Thyroid gland (tissue), 4 donors: ENCODE measurements at places on chromosomes 1 and 21.

DNA sequence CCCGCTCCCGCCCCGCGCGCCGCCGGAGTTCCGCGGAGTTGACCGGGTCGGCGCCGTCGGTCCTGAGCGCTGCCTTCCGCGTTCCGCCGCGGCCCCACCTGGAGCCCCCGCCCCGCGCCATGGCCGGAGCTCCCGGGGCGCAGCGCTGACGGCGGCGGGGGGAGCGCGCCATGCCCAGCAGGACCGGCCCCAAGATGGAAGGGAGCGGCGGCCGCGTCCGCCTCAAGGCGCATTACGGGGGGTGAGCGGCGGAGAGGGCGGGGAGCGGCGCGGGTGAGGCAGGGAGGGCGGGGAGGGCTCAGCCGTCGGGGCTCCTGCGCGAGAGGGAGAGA is 216 bp downstream of the PRKCZ start:
- DNase-seq, result no peak

GRCh38 chr1:89391686-89392085 is 27.8 kb downstream of the GBP6 start:
- no peak for DNase-seq

GRCh38 chr1:219312967-219313366 is 139.3 kb downstream of the LYPLAL1 start:
- DNase-seq, result no peak

GRCh38 chr1:198612471-198613260 is 26.2 kb upstream of the PTPRC start:
- DNase-seq, result no peak

GRCh38 chr1:155940482-155940992 is 901 bp upstream of the RXFP4 start:
- peak; percentile 61 for DNase-seq

DNA sequence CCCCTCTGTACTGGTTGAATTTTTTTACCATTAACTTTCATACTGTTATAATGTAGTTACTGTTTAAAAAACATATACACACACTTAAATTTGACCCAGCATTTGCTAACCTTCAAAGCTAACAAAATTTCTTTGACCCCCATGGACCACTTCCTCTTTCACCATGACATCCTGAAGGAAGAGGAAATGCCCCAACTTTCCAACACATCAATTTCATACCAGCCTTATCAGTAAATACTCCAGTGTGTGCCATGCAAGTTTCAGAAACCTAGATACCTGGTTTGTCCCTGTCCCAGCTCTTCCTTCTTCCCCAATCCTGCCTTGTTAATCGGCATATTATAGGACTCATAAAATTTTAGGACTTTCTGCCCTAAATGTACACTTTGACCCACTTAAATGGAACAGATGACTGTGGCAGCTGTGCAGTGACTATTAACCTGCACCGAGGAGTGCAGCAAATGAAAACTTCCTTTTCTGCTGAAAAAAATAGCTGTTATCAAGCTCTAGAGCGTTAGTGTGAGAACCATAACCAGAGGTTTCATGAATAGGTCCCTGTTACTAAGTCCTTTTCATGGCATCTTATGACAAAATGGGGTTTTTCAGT is 54.1 kb downstream of the DTL start:
- no peak for DNase-seq

- no peak for DNase-seq
Observed at GRCh38 chr21:42861311-42861847, 18.0 kb downstream of the WDR4 start.

GRCh38 chr1:92315766-92316599 is 17.1 kb downstream of the RPAP2 start:
- no peak for DNase-seq

GRCh38 chr1:58608945-58609344 is 31.9 kb upstream of the TACSTD2 start:
- no peak for DNase-seq

DNA sequence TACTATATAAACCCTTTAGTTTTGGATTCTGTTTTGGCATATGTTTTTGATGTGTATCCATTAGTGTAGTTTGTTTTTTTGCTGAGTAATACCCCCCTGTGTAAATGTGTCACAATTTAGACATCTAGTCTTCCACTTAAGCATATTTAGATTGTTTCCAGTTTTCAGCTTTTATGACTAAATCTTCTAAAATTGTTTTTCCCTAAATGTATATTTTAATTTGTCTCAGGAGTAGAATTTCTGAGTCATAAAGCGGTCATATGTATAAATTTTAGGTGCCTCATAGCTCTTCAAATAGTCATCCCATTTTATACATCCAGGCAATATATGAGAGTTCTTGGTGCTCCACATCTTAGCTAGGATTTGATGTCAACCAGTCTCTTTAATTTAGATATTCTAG is 1348.0 kb downstream of the MRPL39 start:
- DNase-seq, result no peak

- no peak for DNase-seq
Observed at GRCh38 chr1:228845101-228845500, 109.8 kb downstream of the RHOU start.

DNA sequence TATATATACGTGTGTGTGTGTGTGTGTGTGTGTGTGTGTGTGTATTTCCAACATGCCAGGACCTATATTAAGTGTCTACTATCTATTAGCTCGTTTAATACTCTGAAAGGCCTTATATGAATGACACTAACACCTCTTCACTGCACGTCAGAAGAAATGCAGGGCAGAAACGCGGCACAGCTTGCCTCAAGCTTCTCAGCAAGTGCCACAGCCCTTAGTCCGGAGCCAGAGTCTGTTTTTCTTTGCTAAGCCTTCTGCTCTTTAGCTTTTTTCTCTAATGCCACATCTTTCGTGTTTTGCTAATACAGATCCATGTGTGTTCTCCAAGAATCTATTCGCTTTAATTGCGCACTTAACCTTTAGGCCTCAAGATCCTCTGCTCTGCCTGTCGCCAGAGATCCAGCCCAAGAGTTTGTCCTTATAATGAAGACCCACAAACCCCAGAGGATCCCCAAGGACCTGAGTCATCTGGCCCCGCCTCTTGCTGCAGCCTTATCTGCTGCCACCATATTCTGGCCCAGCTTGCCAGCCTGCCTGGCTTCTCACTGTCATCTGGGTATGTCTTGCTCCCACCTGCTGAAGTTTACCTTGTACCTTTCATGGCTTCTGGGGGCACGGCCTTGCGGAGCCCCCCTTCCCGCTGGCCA is 2.0 kb upstream of the TRIM58 start:
- DNase-seq, result no peak

DNA sequence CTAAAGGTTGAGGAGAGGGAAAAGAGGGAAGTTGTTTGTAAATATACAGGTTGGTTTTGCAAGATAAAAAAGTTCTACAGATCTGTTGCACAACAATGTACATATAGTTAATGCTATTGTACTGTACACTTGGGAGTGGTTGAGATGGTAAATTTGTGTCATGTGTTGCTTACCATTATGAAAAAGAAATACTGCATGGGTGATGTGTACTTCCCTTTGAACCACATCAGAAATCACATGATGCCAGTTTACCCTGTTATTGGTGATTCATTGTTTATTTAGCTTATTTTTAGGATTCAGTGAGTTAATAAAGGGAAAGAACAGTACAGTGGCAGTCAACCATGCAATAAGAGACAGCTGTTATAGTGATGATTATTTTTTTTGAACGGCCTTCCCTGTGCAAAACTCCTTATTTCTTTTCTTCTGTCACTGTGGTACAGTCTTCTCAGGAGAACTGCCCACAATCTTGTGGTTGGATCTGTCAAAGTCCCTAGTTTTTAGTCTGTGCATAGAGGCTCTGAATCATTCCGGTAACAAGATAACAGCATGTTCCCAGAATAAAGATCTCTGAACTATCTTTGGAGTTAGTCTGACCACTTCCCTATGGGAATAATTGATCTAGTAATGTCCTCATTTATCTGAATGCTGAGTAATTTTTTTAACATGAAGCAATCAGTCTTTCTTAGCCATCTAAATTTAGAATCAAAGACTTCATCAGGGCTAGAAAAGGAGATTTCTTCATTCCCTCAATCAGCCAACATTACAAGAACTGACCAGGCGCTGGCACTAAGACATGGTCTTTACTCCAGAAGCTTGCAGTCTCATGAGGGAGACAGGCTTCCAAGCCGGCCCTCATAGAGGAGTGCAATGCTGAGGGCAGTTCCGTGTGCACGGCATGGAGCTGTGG is 84.2 kb downstream of the SH3GLB1 start:
- DNase-seq, result peak; percentile 2

- DNase-seq, result no peak
Observed at GRCh38 chr1:224931605-224932004, 2.1 kb downstream of the DNAH14 start.

DNA sequence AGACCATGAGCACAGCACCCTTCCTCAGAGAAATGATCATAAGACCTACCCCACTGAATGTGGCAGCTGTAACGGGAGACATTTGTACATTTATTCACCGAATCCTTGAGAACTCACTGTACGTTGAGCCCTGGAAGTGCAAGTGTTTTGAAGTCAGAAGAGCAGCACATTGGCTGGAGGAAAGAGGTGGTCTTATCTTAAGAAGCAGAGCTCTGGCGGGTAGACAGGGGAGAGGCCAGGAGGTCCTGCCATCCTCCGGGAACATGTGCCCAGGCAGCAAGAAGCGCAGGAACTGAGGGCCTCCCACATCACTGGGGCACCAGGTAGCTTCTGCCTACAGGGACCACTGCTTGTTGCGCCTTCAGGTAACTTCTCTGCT is 169.2 kb upstream of the IRF2BP2 start:
- no peak for DNase-seq

DNA sequence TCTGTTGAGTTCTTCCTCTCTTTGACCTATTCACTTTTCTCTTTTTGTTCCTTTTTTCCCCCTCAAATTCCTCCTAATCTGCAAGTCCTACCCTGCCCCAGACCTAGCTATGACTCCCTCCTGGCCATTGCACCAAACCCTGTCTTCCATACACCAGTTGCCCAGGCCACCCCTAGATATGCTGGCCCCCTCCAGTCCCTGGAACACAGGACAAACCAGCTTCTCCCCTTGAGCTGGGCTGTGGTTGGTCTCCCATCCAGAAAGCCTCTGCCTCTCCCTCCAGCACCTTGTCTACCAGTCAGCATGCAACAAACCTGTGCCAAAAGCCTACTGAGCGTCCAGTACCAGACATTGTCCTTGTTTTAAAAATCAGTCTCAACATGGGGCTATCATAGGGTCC is 59.4 kb downstream of the ELK4 start:
- DNase-seq, result no peak

DNA sequence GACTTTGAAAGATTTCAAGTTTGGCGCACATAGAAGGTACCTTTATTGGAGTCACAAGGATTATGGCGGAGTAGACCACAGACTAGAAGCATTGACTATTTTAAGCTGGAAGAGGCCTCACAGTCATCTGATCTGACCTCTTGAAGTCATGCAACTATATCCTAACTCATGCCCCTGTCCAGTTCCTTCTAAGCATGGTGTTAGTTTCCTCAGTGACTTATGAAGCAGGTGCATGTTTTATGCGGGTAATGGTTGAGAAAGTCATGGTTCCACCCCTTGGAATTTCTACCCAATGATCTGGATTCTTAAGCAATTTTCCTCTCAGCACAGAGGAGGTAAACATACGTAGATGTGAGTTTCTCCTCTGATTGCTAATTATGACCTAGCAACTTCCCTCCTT is 11.7 kb downstream of the OLFML3 start:
- DNase-seq, result no peak

DNA sequence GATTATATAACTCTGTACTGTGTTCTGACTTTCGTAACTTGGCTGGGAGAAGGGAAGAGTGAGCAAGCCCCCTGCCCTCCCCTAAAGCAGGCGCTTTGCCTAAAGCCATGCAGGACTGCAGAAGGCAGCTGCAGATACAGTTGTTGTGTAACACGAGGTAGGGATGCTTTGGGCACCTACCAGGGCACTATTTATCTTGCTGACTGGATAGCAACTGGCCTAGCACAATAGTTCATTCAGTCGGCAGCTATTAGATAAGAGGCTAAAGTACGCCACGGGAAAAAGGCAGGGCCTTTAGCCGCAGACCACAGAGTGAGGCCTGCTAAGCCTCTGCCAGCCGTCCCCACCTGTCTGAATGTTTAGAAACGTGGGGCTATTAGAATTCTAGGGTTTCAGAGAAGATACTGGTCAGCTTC is 80.9 kb downstream of the TTC3 start:
- no peak for DNase-seq

DNA sequence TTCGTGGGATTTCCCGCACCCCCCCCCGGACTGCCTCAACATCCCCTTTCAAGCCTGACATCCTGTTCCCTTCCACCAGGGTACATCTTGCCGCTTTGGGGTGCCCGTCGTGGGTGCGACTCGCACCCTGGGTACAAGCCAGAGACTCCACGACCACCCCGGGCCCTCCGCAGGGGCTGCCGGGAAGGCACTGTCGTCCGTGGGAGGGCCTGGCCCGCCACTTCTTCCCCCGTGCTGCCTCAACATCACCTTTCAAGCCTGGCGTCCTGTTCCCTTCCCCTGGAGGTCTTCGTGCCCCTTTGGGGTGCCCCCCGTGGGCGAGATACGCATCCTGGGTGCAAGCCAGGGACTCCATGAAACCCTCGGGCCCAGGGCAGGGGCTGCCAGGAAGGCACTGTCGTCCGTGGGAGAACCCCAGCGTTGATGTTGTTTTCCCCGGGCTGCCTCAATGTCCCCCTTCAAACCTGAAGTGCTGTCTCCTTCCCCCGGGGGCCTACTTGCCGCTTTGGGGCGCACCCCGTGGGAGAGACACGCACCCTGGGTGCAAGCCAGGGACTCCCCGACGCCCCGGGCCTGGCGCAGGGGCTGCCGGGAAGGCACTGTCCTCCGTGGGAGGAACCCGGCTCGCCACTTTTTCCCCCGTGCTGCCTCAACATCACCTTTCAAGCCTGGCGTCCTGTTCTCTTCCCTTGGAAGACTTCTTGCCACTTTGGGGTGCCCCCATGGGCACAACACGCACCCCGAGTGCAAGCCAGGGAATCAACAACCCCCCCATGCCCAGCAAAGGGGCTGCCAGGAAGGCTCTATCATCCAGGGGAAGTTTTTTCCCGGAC is 138.6 kb downstream of the LIPI start:
- no peak for DNase-seq

DNA sequence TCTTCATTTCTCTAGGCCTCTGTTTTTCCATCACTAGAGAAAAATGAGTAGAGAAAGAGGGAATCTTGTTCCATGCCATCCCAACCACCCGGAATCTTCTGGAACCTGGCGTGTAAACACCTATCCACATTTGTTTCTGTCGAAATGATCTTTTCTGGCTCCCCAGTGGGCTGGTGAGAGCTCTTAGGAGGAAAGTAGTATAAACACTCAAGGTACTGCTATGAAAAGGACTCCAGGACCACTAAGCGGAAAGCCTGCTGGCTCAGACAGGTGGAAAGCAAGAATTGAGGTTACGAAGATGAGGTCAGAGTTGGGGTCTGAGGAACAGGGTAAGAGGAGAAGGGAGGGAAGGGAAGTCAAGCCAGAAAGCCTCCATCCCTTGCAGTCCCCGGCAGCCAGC is 90.8 kb downstream of the PLXNA2 start:
- DNase-seq, result peak; percentile 65

- peak; percentile 4 for DNase-seq
Observed at GRCh38 chr1:97137862-97138514, 416.4 kb downstream of the PTBP2 start.

GRCh38 chr1:223222377-223222776 is 79.3 kb upstream of the TLR5 start:
- DNase-seq, result no peak

GRCh38 chr1:110482662-110483307 is 31.8 kb downstream of the PROK1 start:
- DNase-seq, result no peak

- DNase-seq, result peak; percentile 41
Observed at GRCh38 chr1:27111626-27112573, 43.0 kb downstream of the SLC9A1 start.

GRCh38 chr1:172790245-172790644 is 131.3 kb downstream of the FASLG start:
- no peak for DNase-seq
